ENCODE measurements at places on chromosomes 16 and 17.

DNA sequence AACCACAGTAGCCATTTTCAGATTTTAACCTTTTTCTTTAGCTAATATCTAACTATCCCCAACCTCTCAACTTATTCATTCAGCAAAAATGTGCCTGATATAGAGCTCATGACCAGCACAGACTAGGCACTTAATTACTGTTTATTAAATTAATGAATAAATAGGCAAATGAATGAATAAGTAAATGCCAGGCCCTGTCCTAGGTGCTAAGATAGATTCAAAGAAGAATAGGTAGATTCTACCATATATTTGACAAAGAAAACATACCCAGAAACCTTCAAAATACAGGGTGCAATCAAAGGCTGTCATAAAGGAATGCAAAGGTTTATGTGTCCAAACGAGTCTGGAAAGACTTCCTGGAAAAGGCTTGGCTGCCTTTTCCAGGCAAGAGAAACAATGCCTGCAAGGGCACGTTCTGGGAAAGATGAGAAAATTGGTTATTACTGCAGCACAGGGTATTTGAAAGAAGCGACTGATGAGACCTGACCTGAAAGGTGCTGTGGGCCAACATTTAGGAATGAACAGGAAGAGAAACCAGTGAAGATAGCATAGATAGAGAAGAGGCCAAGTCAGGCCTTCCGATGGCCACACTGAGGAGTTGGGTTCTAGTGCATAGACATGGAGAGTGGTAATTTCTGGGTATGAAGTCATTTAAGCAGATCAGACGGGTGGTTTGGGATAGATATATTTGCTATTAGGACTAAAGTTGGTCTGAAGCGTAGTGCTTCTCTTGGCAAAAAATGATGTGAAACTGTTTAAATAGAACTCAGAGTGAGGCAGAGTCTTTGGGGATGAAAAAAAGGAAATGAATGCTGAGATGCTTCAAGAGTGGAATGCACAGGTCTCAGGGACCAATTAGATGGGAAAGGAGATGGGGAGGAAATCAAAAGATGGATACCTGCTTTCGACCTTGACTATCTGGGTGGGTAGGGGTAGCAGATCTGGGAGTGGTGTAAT, 11.4 kb upstream of the CCL2 start:
- DNase-seq = no peak

DNA sequence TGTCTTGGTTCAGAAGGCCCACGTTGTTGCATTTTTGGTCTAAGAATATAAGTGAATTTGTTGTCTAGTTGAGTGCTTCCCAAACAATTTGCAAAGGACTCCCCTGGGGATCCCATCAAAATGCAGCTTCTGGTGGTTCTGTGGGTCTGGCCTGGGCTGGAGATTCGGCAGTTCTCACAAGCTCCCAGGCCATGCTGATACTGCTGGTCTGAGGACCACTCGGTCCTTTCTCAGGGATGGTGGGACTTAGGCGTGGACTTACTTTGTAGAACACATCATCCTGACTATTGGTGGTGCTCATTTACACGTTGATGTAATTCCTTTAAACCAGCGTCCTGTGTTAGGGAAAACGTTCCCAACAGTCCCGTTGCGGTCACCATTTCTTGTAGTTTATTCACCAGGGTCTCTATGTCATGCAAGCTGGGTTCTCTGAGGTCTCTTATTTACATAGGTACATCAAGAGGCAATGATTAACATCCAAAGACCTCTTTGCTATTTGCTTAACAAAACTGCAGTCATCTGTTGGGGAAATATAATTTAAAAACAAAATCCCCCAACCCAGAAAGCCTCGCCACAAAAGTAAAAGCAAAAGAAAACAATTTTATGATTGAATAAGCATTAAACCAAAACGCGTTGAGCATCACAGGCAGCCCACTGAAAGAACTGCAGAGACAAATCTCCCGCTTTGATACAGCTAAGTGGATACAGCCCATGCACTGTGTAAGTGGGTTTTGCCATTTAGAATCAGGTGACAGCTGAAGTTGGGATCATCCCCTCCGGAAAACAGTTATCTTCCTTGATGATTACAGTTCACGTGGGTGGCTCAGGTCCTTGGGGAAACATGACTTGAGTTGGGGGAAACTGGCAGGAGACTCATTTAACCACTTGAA, 39.0 kb upstream of the SEC14L1 start:
- DNase-seq = no peak

- no peak for DNase-seq
These were observed 43.6 kb upstream of the MMP2 start for GRCh38 chr16:55435387-55435786.

GRCh38 chr16:84700446-84701300, 873 bp downstream of the USP10 start:
- peak; percentile 3 for DNase-seq

DNA sequence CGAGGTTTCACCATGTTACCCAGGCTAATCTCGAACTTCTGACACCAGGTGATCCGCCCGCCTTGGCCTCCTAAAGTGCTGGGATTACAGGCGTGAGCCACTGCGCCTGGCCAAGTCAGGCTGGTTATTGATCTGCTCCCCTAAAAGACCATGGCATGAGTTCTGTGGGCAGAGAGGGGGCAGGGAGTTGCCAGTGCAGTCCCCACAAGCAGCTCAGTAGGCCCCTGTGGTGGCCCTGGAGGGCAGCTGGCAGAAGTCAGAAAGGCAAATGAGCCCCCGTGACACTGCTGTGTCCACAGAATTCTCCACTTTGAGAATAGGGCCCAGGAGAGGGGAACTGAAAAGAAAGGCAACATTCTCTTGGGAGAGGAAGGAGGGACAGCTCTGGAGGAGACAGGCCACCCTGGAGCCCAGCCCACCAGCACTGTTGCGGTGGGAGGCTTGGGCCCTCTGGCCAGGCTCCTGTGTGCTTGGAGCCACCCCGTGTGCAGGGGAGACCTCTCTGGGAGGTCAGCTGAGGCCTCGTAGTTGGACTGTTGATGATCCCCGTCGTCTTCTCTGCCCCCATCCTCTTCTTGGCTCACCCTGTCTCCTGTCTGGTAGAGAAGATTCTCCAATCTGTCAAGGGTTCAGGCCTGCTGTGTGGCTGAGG, 2.1 kb upstream of the AMDHD2 start:
- no peak for DNase-seq

- DNase-seq = no peak
These were observed 12.0 kb upstream of the KRT19 start for GRCh38 chr17:41539979-41540701.

DNA sequence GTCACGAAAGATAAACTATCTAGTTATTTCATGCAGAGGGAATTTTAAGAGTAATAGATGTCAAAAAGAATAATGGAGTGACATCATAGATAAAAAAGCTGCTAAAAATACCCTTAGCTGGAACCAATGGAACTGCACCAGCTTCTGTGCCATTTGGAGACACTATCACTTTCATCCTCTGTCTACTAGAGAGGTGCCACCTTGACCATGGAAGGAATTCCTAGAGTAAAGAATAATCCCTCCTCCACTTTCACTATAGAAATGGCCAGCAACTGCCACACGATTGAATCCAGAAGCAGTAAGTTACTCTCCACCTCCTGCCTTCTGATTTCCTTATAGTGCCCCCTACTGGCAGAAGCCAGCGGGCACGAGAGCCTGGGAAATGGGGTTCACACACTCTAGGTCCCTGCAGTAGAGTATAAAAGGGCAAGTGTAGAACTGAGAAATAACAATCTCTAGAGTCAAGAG, 2.8 kb upstream of the ALDH3A2 start:
- peak; percentile 20 for DNase-seq

DNA sequence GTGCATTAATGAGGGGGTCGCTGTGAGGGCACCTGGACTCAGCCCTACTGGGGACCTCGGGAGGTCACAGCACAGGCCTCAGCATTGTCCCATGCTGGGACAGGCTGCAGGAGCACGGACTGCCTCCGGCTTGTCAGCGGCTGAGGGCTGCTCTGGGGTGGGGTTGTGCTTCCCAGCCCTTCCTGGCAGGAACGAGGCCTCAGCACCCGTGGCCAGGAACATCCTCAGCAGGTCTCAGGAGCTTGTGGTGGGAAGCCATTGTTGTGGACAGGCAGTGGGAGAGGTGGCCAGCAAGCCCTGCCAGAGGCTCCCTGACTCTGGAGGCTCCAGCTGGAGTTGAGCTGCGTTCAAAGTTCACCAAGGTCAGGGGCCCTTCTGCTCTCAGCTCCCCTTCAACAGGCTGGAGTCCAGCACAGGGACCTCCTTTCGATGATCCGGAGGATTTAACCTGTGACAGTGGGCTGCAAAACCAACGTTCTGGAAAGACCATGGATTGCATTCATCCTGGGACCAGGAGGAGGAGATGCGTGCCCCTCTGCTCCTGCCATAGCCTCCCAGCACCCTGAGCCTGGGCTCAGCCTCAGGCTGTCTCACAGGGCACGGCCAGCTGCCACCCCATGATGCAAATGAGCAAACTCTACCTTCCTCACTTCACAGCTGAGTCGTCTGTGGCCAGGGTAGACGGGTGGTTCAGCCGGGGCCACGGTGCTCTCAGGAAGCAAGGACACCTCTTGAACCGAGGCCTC, 32.6 kb downstream of the FOXL1 start:
- no peak for DNase-seq

- no peak for DNase-seq
These were observed 205.9 kb downstream of the HS3ST3A1 start for GRCh38 chr17:13395862-13396261.

DNA sequence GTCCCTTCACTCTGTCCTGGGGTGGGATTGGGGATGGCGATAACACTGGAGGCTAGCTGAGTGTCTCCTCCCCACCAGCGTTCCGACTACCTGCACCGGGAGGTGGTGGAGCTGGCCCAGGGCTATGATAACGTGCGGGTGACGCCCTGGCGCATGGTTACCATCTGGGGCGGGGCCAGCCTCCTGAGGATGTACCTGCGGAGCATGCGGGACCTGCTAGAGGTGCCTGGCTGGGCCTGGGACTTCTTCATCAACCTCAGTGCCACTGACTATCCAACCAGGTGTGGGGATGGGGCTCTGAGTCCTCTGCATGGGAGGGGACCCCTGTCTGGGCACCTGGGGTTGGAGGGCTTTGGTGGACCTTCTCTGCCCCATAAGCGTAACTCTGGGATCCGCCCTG, 8.8 kb downstream of the XYLT2 start:
- DNase-seq = no peak

DNA sequence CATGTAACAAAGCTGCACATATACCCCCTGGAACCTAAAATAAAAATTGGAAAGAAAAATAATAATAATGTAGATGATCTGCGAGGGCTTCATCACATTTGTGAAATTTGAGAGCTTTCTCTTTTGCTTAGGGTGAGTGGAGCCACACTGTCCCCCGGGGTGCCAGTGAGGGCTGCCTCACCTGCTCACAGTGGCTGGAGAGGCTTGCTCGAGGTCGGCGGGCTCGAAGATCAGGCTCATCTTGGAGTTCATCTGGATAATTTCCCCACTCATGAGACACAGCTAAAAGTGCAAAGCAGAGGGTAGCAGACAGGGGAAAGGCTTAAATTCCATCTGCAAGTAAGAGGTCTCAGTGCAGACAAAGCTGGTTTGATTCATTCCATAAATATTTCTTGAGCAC, 123.8 kb downstream of the DNAH3 start:
- DNase-seq = no peak

DNA sequence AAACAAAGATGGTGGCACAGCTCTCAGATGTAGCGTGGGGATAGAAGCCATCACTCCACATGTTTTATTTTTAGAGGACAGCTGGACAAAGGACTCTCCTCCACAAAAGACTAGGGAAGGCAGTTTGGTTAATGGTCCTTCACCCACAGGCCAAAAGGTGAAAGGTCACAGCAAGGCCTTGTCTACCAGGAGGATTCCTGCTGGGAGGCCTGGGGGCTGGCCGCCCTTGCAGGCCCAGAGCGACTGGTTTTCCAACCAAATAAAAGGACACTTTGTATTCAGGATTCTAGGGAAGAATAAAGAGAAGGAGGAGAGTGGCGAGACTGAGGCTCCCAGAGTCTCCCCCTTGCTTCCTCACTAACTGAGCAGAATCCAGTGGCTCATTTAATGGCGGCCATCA, 94.3 kb downstream of the AXIN2 start:
- no peak for DNase-seq

DNA sequence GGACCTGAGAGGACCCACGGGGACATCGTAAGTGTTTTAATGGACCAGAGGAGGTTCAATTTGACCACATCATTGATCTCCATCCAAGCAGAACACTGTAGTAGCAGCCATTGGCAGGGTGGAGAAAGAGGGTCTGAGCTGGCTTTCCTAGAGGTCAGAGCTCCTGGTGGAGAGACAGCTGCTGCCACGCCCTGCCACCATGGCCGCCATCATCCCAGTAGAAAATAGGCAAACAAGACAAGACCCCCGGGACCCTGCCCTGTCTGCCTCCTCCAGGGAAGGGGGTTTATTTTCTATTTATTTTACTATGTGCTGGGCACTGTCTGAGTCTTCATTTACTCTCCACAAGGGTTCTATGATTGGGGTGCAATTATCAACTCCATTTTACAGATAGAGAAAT, 11.4 kb upstream of the ITGA3 start:
- no peak for DNase-seq

DNA sequence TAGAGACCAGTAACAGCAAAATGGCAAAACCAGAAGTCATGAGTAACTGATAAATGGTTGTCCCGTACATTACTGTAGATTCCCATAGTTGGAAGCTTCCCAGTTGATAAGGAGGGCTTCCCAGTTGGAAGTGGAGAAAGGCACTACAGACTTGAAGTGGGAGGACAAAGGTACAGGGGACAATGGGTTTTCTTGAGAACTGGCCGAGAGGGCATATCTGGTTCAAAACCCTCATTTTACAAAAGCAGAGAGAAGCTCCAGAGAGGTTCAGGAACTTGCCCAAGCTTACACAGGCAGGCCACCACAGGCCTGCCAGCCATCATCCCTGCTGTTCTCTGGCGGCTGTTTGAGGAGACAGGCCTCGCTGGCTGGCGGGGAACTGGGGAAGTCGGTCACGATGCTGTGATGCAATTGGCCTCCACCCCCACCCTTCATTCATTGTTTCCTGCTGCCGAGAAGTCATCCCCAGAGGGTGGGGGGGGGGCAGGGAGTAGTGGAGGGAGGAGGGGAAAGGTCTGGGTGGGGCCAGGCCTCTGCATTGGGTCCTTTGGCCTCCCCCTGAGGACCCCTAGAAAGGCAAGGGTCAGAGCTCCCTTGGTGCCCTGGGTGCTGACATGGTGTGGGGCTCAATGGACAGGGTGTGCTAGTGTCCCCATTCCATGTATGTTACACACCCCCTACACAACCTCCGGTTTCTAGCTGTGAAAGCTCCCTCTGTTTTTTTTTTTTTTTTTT, 3.0 kb downstream of the UBALD2 start:
- DNase-seq = peak; percentile 49

- no peak for DNase-seq
These were observed 90.3 kb upstream of the MPHOSPH6 start for GRCh38 chr16:82260212-82260795.

- no peak for DNase-seq
These were observed 3.0 kb downstream of the EVPLL start for GRCh38 chr17:18380471-18381157.
